ENCODE measurements at places on chromosomes 7 and 10.

DNA sequence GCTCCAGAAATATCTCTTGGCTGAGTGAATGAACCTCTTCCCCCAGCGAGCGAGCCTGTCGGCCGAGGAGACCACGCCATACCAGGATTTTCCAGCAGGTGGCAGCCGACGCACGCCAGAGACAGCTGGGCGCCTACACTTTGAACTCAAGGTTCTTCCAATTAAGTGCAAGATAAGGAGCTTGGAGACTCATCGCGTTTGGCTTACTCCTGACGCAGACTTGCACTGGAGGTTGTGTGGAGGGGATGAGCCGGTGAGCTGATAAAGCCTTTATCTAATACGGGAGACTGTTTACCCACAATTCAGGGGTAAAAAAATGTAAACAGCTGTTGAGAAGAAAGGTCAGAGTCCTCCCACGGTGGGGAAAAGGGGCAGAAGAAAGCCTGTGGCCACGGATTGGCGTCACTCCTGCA is 45.9 kb upstream of the EMX2 start:
- DNase-seq = peak; percentile 51

- DNase-seq = no peak
Observed at GRCh38 chr10:125845617-125846016, 22.3 kb downstream of the BCCIP start.

GRCh38 chr10:63801166-63801565 is 280.0 kb downstream of the REEP3 start:
- DNase-seq = no peak

DNA sequence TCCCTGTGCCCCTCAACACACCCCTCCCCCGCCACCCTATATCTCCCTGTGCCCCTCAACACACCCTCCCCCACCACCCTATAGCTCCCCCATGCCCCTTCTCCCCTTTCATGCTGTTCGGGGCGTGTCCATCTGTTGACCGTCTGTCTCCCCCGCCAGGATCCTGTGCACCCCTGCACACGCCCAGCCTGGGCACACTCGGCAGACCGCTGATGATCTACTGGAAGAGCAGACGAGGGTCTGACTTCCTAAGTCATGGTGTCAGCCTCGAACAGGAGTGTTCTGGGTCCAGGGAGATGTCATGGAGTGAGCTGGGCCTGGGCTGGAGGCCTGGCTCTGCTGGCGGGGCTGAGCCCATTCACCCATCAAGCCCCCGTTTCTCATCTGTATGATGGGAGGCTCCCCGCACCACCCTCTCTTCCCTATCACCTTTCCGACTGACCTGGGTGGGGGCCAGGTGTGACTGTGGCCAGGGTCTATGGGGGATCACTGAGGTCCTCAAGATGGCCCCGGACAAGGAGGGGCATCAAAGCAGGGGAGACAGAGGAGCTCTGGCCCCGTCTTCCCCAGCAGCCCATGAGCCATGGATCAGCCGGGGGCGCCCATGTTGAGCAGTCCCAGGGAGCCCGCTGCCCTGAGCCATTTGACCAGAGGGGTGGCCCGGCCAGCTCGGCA is 48.3 kb downstream of the PDGFA start:
- no peak for DNase-seq

DNA sequence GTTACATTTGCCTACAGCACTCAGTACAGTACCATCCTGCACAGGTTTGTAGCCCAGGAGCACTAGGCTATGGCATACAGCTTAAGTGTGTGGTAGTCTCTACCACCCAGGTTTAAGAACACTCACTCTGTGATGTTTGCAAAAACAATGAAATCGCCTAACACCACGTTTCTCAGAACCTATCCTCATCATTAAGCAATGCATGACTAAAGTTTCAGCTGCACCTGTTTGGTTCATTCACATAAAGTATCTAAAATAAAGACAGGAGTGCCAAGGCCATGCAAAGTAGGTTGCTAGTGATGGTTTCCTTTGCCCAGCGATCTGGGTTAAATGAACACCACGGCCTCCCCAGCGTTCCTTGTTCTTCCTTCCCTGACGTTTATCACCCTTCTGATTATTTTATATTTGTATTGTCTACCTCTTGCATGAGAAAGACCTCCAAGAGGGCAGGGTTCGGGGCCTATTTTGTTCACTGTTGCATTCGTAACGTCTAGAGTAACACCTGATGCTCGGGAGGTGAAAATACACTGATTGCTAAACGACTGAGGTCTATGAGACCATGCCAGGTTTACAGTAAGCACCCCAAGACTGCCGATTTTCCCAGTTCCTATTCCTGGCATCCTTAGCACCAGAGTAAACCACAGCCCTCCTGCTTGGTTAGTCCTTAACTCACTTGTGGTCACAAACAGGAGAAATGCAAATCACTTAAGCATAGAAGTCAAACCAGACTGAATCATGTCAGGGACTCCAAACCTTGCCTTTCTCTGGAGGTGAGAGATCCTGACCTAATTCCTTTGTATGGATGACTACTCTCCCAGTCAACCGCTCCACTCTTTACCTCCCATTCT is 204.1 kb upstream of the NFE2L3 start:
- no peak for DNase-seq

GRCh38 chr7:112262855-112263487 is 56.5 kb downstream of the ZNF277 start:
- DNase-seq = no peak

GRCh38 chr7:151686826-151687225 is 167.1 kb upstream of the RHEB start:
- no peak for DNase-seq

- DNase-seq = no peak
Observed at GRCh38 chr7:44473295-44473694, 17.2 kb downstream of the NUDCD3 start.

- no peak for DNase-seq
Observed at GRCh38 chr10:35643151-35644049, 1.3 kb upstream of the FZD8 start.

GRCh38 chr10:31426401-31426800 is 107.4 kb downstream of the ZEB1 start:
- DNase-seq = no peak

Data from activated T-helper 1 cell treated with anti-CD3 and anti-CD28 coated beads, Interleukin-2, amount 50 U/mL, for 16 hours (primary cell).